Nucleus accumbens (tissue), 56 donors: ENCODE measurements at places on chromosomes 7 and 10.
A peak's percentile ranks its signal among the peaks of the same experiment; 100 is the strongest.

DNA sequence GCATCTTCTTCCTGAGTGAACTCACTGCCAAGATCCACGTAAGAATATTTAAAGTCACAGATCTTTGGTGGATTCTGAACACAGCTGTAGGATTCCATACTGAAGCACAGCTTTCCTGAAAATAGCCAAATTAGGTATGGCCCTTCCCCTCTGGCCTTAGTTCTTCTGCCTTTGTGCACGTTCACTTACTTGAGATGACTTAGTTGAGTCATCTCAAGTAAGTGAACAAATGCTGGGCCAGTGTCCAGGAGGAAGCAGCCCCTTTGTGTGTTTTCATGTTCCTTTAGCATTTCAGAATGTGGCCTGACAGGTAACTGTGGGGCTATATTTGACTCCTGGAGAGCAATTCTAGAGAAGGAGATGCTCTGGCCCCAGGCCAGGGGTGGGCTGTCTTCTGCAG, 51.5 kb downstream of the CCNY start:
- DNase-seq = no peak

DNA sequence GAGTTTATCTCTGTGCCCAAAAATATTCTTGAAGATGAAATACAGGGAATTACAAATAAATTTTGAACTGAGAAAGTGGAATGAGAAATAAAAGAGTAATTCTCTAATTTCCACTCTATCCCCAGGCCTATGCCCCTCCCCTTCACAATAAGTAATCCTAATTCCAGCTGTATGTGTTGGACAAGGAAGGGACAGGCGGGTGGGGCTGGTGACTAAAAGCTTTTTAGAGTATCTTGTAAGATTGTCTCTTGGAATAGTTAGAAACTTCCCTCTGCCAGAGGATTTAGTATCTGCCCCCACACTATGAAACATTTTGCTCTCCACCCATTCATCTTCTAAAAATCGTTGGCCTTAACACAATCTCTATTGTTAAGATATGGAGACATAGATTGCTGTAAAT, 199.2 kb downstream of the MBL2 start:
- no peak for DNase-seq

GRCh38 chr10:131923038-131923756, 22.4 kb downstream of the PPP2R2D start:
- no peak for DNase-seq

GRCh38 chr10:51031950-51032349, 42.3 kb upstream of the PRKG1 start:
- DNase-seq = no peak

DNA sequence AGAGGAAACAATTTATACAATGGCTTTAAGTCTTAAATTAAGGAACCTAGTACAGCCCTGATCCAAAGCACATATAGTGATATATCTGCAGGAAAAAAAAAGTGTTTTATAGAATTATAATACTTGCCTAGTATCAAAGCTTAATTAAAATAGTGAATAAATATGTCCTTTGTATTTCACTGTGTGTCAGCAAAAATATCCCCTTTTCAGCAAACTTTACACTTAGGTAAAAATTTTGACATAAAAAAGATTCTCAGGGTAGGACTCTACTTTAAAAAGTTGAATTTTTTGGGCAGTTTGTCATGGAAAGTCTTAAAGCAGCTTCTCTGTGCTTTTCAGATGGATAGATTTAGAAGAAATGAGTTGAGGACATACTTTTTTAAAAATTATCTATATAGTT, 12.7 kb upstream of the NEBL start:
- no peak for DNase-seq

DNA sequence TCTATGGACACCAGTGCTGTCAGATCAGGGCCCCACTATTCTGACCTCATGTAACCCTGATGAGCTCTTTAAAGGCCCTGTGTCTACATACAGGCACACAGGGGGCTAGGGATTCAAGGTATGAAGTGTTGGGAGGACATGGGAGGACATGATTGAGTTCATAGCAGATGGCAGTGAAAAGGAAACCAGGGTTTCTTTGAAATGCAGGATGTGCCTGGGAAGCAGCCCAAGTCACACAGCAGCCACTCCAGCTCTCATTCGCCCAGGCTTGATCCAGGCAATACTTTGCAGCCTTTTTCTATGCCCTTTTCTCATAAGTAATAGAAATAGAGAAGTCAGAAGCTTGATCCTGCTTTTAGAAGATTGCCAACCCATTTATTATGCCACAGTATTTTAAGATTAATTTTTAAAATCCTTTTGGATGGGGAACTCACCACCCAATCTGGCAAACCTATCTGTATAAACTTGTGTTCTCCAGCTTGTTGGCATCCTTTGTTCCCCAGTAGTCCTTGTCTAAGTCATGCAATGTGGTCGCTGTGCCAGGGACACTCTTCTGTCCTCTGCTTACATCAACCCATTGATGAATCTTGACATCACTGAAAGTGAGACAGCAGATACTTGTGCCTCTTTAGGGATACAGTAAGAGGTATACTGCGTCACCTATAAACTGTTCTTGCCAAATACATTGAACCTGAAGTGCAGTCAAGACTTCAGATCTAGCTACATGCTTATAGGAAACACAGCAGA, 95.0 kb downstream of the TAF3 start:
- peak; percentile 3 for DNase-seq

DNA sequence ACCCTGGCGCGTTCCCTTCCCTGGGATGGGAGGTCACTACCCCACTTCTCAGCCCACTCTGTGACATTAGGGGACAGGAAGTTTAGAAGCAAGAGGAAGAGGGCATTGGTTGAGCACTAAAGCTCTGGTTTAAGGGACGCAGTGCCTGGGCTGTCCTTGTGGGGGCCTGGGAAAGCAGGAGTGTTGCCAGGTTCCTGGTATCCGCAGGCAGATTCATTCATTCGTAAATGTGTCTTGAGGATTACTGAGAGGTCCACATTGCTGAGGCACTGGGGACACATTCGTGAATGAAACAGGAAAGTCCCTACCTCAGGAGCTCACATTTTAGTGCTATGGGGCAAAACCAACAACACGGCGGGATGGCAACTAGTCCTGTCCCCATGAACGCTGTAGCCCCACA, 69.4 kb downstream of the COL13A1 start:
- no peak for DNase-seq

DNA sequence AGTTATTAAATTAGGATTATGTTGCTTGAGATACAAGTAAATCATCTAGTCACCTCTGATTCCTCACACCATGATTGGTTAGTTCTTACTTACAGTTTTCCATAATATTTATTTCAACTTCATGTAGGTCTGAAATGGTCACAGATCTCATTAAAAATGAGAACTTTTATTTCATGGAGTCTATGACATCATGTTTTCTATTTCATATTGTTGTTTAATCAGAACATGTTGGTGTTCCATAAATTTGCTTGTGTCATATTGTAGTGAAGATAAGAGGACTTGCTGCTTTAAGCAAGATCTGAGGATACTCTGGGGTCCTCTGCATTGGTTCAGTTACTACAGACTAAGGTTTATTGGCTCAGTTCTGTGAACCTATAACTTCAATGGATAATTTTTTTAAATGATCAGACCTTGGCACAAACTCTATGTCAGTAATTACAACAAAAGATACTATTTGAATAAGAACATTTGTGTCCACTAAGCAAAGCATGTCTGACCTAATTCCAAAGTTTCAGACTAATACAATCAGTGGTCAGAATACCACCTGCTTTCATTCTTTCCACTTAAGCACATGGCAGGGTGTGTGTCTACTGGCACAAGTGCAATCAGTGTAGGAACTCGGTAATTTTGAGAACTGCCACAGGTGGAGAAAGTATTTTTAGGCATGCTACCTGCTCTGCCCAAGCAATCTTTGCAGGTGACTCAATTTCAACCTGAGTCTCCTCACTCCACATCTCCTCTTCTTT, 68.5 kb downstream of the CCDC71L start:
- DNase-seq = no peak

DNA sequence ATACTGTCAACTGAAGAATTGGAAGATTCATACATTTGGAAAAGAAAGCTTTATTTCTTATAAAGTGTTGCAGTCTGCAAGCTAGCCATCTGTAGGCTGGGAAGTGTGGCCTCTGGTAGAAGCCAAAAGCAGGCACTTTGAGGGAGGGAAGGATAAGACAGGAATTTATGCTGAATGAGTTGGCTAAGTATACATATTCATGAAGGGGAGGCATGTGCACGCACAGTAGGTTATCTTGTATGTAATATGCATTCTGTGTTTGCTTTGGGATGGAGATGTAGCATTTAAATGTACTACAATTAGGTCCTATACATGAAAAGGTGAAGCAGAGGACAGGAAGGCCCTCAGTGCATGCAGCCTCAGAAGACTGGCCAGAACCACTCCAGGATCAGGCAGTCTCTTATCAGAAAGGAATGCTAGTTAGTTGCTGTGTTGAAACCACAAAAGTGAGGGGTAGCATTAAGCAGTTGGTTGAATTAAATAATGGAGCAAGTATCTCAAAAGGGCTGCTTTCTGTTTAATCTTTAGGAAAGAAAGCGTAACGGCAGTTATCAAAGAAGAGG, 40.9 kb downstream of the MYO3A start:
- no peak for DNase-seq

DNA sequence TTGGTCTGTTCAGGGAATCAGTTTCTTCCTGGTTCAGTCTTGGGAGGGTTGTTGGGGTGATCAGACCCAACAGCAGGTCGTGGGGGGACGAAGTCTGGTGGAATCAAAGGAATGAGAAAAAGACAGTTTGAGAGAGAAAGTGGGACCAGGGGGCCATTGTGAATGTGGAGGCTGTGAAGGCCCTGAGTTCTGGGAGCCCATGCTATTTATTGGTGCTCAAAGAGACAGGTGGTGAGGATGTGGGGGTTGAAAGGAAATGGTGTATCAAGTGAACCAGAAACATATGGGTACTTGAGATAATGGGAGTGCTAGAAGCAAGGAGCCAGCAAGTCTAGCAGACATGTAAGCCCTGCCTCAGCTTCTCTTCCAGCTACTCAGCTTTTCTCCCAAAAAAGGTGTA, 84.1 kb downstream of the CCSER2 start:
- no peak for DNase-seq

DNA sequence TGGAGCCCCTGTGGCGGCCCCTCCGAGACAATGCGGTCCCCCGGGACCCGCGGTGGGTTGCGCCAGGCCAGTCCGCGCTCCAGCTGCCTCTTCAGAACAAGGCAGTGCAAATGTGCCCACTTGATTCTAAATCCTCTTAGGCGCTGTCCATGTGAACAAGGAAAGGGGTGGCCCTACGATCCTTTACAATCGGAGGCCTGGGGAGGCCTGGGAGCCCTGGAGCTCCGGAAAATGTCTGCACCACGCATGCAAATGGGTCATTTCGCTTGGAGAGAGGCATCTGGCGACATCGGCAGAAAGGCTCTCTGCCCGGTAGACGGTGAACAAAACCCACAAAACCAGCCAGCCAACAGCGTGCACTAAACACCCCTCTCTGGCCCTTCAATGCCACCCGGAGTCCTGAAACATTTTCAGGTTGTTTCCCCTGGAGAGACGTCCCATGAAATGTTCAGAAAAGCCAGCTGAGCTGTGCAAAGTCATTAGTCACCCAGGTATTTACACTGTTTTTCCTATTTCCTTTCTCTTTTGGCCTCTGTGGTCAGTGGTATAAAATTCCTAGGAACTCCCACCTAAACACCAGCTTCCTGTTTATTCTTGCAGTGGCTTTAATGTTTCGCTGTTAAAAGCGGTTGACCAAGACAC, 102.8 kb upstream of the ZNF438 start:
- DNase-seq = peak; percentile 66

GRCh38 chr10:2145926-2146478, 408.7 kb upstream of the ADARB2 start:
- DNase-seq = no peak

DNA sequence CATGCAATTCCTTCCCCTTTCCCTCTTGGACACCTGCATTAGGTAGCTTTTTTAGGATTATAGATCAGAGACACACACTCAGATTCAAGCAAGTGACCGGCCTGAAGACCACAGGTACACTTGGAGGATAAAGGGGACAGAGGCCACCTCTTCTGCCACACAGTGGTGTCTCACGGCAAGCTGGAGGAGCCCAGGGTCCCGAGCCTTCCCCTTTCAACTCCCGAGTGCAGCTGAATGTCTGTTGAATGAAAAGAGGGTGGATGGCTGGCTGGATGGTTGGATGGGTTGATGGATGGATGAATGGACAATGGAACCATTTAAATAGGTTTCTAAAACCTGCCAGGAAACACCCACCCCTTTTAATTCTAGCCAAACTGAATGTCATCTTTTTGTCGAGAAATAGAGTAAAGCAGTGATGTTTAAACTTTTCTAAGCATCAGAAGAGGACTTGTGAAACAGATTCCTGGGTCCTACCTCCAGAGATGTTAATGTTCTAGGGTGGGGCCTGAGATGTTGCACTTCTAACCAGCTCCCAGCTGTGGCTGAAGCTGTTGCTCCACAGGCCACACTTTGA, 49.2 kb upstream of the ZMIZ1 start:
- no peak for DNase-seq

DNA sequence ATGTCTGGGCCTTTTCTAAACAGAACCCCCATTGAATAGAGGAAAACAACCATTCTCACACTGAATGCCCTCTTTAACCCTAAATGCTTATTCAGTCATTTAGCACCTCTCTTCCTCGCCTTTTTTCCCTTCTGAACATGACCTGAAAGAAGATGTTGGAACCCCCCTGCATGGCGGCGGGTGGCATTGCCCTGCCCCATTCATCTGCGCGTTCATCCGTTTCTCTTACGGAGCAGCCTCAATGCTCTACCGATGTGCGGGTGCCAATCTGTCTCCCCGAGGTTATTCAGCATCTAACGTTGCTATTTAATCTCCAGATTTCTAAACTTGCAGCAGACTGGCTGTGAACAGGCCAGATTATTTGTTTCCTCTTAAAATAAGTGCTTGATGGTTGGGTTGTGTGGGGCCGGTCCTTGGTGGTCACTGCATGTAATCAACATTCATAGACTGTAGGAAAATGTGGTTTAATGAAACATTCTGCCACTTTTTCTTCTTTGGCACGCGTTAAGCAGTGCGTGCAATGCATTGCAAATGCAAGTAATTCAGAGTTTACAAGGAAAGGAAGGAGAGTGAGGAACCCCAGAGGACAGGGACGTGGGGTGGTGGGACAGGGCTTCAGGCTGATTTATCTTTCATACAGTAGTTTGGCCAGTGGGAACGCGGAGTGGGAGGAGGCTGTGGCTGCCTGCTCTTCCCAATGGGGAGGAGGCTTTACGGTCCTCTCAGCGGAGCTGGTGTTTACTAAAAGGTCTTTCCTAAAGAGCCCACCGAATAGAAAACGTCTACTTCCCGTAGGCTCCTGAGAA, 286.7 kb downstream of the DPP6 start:
- DNase-seq = no peak

GRCh38 chr10:122503012-122503411, 41.7 kb downstream of the HTRA1 start:
- no peak for DNase-seq
